Glutamatergic neuron (in vitro differentiated cells): ENCODE measurements at places on chromosomes 11 and 22. TPM values are rescaled to one million over a fixed set of nuclear protein-coding genes. Genes with fewer than 3 reads are reported as not detected.

DNA sequence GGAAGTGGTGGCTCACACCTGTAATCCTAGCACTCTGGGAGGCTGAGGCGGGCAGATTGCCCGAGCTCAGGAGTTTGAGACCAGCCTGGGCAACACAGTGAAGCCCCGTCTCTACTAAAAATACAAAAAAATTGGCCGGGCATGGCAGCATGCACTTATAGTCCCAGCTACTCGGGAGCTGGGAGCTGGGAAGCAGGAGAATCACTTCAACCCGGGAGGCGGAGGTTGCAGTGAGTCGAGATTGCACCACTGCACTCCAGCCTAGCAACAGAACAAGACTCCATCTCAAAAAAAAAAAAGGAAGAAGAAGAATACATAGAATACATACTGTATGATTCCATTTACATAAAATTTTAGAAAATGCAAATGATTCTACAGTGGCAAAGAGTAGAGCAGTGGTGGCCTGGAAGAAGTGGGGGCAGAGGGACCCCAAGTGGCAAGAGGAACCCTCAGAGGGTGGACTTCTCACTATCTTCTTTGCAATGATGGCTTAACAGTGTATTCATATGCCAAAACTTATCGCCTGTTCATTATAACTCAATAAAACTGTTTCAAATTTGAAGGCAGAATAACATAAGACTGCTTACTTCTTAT, 22.0 kb downstream of the PACSIN2 start:
- DNase-seq, result no peak

- DNase-seq, result no peak
Measured at GRCh38 chr11:73152861-73153483, 10.9 kb upstream of the FCHSD2 start.

- DNase-seq, result no peak
Measured at GRCh38 chr11:16841481-16841880, 103.0 kb downstream of the C11orf58 start.

- peak; percentile 44 for DNase-seq
Measured at GRCh38 chr11:45607995-45608394, 57.4 kb downstream of the CHST1 start.

- no peak for DNase-seq
Measured at GRCh38 chr22:30474121-30474520, 2.3 kb upstream of the SEC14L3 start.

DNA sequence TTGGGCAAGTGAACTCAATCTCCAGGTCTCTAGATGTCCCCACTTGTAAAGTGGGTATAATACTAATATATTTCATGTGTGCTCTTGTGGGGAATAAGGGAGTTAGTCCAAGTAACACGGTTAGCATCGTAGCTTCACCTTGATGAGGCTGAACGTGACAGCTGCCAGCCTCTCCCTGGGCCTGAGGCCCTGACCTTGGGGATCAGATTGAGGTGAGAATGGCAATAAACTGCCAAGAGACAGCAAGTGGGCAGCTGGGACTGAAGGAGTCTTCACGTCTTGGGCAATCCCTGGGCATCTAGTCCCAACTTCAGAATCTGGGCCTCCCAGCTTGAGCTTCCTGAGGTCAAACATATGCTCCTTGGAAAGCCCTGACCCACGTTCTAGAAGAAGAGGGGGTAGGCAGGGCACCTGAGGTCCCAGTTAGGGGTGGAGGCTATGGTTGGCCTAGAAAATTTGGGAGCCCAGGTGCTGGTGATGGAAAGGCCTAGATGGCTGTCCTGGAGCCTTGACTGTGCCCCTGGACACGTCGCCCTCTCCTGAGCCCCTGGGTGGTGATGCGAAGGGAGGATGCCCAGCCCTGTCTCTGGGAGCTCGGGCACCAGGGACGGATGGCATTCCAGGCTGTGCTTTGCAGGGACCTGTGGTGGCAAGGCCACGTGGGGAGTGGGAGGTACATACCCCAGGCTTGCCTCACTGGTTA, 23.4 kb downstream of the ADAMTS15 start:
- DNase-seq, result no peak

GRCh38 chr11:87575088-87575487, 537.4 kb downstream of the TMEM135 start:
- no peak for DNase-seq

- no peak for DNase-seq
Measured at GRCh38 chr11:42234451-42234951, 775.0 kb upstream of the LRRC4C start.

DNA sequence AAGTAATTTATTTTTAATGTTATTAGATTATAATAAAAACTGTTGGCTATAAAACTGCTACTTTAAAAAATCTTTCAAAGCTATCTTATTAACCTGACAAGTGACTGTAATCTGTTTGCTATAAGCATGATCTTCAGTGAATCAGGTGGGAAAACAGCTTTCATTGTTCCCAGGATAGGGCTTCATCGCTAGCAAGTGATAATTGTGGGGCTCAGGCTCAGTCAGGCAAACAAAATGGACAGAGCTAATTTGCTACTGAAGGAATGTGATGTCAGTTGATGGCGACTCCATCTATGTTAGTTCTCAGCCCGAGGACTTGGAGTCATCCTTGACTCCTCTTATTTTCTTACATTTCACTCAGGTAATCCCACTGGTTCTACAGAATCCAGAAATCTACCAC, 125.0 kb downstream of the RASSF10 start:
- no peak for DNase-seq

GRCh38 chr11:13391217-13391616, 71.8 kb downstream of the BTBD10 start:
- no peak for DNase-seq

- DNase-seq, result no peak
Measured at GRCh38 chr11:47388697-47389576, 10.6 kb upstream of the SPI1 start.

DNA sequence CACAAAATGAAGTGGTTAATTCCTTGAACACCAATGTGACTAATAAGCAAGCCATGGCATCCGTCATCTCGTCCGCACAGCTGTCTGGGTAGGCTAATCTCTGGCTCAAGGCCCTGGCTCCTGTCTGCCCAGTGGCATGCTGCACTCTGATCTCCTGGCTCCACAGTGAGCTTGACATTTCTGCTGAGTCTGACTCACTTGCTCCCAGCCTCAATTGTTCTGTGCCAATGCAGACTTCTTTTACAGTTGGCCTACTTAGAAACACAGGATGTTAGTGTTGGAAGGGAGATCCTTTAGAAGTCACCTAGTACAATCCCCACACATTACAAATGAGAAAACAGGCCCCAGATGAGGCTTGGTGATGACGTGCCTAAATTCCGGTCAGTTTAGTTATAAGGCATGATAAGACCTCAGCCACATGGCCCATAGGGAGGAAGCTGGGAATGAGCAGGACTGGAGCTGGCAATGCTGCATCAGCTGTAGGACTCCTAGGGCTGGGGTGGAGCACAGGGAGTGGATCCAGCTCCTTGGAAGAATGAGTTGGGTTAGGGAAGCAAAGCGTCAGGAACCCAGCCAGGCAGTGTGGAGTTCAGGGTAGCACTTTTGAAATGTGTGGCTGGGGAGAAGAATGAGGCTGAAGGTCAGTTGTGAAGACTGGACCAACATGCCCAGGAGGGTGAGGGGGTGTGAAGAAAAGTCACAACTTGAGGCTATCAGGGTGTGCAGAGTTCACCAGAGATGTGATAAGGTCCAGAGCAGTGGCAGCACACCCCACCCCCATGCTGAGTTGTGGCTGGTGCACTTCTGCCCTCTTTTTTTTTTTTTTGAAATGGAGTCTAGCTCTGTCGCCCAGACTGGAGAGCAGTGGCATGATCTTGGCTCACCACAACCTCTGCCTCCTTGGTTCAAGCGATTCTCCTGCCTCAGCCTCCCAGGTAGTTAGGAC, 70.2 kb upstream of the EED start:
- no peak for DNase-seq

DNA sequence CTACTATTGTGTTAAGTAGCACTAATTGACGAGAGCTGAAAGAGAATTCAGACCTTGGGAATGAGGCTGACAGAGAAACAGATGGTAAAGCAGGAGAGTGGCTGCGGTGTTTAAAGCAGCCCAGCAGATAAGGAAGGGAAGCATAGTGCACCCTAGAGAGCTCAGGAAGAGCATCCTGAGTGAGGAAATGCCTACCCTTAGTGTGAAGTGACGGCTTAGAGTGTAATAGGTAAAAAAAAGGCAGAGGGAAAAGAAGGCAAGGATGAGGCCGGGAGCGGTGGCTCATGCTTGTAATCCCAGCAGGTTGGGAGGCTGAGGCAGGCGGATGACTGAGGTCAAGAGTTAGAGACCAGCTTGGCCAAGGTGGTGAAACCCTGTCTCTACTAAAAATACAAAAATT, 22.4 kb upstream of the ETS1 start:
- DNase-seq, result no peak

GRCh38 chr22:46547883-46548244, 10.4 kb upstream of the CELSR1 start:
- DNase-seq, result no peak

GRCh38 chr22:49151256-49152126, 676.2 kb downstream of the BRD1 start:
- no peak for DNase-seq

GRCh38 chr11:134535029-134536025, 123.3 kb upstream of the B3GAT1 start:
- DNase-seq, result peak; percentile 10

GRCh38 chr11:73296501-73297230, 11.4 kb upstream of the ARHGEF17 start:
- peak; percentile 15 for DNase-seq

DNA sequence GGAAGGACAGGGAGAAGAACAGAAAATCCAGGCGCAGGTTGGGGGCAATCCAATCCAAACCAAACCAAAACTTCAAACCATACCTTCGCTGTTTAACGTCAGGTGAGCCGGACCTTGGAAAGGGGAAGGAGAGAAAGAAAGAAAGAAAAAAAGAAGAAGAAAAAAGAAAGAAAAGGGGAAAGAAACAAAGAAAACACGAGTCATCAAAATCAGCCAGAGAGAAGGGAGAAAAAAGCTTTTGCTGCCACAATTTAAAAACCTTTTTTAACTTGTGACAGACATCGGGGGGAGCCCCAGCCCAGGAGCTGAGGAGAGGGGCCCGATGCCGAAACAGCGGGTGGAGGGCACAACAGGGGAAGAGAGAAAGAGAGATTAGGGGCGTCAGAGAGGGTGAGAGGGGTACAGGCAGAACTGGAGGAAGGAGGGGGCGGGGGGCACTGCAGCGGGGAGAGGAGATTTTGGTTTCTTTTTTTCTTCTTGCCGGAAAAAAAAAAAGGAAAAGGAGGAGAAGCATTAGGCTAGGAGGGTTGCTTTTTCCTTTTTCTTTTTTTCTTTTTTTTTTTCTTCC, 30.1 kb downstream of the NRXN2 start:
- DNase-seq, result no peak

GRCh38 chr11:82631722-82632630, 101.7 kb downstream of the FAM181B start:
- no peak for DNase-seq

GRCh38 chr22:46229701-46230100, 20.4 kb downstream of the CDPF1 start:
- no peak for DNase-seq

DNA sequence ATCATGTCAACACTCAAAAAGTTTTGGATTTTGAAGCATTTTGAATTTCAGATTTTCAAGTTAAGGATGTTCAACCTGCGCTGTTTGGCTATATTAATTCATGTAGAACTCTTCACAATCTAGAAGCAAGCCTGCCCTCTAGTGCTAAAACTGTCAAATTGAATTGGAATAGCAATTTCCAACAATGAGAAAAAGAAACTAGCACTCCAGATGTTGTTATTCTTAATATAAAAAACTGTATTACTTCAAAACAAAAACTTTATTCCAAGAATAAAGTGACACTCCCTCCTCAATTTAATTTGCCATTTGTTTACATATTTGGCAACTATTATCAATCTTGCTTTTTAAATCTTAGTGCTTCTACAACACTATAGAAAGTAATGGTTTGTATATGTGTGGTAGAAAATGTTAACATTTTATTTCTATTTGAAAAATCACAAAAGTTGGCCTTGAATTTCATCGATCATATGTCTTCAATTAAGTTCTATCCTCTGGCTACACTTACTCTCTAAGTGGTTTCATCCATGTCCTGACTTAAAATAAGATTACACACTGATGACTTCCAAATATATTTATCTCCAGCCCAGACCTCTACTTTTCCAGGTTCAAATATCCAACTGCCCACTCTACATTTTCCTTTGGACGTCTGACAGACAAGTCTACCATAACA, 36.6 kb downstream of the DCUN1D5 start:
- DNase-seq, result no peak

GRCh38 chr22:44505796-44506354, 7.8 kb upstream of the RTL6 start:
- DNase-seq, result no peak

DNA sequence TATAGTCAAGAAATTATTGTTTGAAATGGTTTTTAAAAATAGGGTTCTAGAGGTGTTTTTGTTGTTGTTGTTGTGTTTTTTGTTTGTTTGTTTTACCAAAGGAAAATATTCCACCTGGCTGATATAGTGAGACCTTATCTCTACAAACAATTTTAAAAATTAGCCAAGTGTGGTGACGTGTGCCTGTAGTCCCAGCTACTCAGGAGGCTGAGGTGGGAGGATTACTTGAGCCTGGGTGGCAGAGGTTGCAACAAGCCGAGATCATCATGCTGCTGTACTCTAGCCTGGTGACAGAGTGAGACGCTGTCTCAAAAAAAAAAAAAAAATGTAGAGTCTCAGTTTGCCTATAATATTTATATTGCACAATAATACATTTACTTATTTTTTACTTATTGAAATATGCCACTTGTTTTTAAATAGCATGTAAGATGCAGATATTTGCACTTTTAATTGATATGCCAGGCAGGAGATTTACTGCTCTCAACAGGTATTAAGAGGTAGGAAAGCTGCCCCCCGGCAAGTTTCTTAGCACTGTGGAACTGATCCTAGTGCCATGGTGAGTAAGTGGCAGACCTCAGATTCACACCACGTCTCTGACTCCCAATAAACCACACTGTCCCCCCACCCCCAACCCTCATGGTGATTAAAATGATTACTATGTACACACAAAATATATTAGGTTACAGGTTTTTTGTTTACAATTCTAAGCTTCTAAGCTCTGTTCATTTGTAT, 157.4 kb downstream of the TEAD1 start:
- no peak for DNase-seq

DNA sequence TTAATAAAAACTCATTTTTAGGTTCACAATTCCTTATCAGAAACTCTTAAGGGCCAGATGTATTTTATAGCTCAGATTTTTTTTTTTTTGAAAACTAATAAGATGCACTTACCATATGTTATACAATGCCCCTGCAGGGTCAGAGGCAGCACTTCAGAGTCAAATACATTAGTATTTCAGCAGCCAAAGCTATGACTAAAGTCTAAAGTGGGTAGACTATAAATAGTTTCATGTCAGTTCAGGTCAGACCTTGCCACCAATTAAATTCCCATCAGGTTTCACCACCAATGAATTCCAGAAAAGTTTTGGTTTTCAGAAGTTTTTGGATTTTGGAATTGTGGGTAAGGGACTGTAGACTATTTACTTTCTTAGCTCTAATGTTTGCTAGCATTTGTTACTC, 75.9 kb downstream of the FAM83F start:
- no peak for DNase-seq

Gene CFAP300
- 1.4 TPM for total RNA-seq

Gene MPZL2
- total RNA-seq, result not detected

Gene CRYBB2
- total RNA-seq, result not detected

Gene LMO2
- total RNA-seq, result 2.7 TPM

Gene C11orf65
- 0.54 TPM for total RNA-seq

Gene KRTAP5-11
- total RNA-seq, result not detected

Gene A4GALT
- total RNA-seq, result 61.4 TPM

Gene SEPTIN3
- total RNA-seq, result 216 TPM

Gene ALDH3B1
- total RNA-seq, result 0.22 TPM

Gene ST14
- 0.12 TPM for total RNA-seq

Gene ARHGAP32
- 45.3 TPM for total RNA-seq

Gene TIMM8B
- total RNA-seq, result 88.9 TPM
